ENCODE measurements at places on chromosomes 7 and 10. TPM values are rescaled to one million over a fixed set of nuclear protein-coding genes. Genes with fewer than 3 reads are reported as not detected.
A peak's percentile ranks its signal among the peaks of the same experiment; 100 is the strongest.

DNA sequence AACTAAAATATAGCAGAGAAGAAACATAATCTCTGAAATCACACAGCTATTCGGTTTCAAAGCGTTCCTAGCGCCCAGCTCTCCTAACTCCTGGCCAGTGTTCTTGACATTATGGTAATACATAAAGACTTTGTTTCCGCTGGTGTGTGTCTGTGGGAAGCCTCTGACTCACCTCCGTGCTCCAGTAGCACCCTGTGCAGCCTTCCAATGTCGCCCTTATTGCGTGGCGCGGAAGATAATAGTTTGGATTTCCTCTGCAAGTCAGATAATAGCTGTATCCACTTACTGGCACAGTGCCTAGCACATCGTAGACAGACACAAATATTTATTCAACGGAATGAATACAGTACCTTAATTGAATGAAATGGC is 570 bp downstream of the BMS1 start:
- H3K27me3 ChIP-seq: no peaks in the 10 kb centered on the region
- H3K4me3 ChIP-seq: peak overlapping the region; percentile 82
- H3K36me3 ChIP-seq: peaks cover 17% of the 10 kb centered on the region
- H3K4me1 ChIP-seq: peaks cover 28% of the 10 kb centered on the region
- H3K27ac ChIP-seq: peak overlapping the region; percentile 89
- DNase-seq: peak; percentile 49

- peaks cover 23% of the 10 kb centered on the region for H3K27me3 ChIP-seq
- peak overlapping the region; percentile 70 for H3K4me3 ChIP-seq
- peak overlapping the region; percentile 89 for H3K27ac ChIP-seq
- no peaks in the 10 kb centered on the region for H3K36me3 ChIP-seq
- peak; percentile 76 for DNase-seq
- H3K4me1 ChIP-seq: peaks cover 30% of the 10 kb centered on the region
Observed at GRCh38 chr7:22726345-22726906, 574 bp upstream of the IL6 start.

DNA sequence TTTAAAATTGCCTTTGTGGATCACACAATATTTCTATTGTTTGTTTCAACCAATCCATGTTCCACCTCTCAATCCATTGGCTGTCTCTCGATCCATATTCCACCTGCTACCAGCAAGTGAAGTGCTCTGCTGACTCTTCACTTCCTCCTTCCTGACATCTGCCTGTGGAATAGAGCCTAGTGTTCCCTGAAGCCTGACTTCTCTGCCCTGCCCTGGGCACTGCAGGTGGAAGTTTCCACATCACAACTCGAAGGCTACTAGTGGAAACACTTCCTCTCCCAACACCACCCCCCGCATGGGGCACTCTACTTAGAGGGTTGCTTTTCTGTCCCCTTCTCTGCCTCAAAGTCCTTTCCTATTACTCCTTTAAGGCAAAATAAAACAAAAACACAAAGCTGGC is 563.8 kb upstream of the IGFBP3 start:
- no peak overlapping the region for H3K4me3 ChIP-seq
- no peaks in the 10 kb centered on the region for H3K4me1 ChIP-seq
- no peaks in the 10 kb centered on the region for H3K27me3 ChIP-seq
- H3K36me3 ChIP-seq: no peaks in the 10 kb centered on the region
- no peak overlapping the region for H3K27ac ChIP-seq

- no peaks in the 10 kb centered on the region for H3K27me3 ChIP-seq
- H3K4me3 ChIP-seq: no peak overlapping the region
- H3K36me3 ChIP-seq: no peaks in the 10 kb centered on the region
- H3K4me1 ChIP-seq: no peaks in the 10 kb centered on the region
Observed at GRCh38 chr7:148121847-148122246, 468.7 kb upstream of the C7orf33 start.

GRCh38 chr7:10460474-10460873 is 513.2 kb upstream of the PHF14 start:
- no peak overlapping the region for H3K4me3 ChIP-seq
- H3K36me3 ChIP-seq: no peaks in the 10 kb centered on the region
- DNase-seq: no peak
- no peaks in the 10 kb centered on the region for H3K4me1 ChIP-seq
- no peaks in the 10 kb centered on the region for H3K27me3 ChIP-seq
- H3K27ac ChIP-seq: no peak overlapping the region

DNA sequence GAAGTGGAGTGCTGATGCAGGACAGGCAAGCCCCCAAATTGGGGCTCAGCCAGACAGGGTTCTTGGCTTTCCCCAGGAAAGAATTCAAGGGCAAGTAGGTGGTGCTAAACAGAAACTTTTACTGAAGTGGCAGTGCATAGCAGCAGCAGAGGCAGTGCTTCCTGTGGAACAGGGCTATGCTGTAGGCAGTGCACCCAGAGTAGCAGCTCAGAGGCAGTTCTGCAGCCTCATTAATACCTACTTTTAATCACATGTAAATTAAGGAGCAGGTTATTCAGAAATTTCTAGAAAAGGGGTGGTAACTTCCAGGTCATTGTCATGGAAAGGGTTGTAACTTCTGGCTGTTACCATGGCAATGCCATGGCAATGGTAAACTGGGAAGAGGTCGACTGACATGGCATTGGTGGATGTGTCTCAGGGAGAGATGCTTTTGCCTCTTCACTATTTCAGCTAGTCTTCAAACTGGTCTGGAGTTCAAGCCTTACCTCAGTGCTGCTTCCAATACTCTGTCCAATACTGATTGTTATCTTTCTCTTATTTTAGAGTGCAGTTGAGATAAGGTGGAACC is 29.2 kb downstream of the PRSS58 start:
- H3K27me3 ChIP-seq: peaks cover 20% of the 10 kb centered on the region
- H3K27ac ChIP-seq: no peak overlapping the region
- DNase-seq: no peak
- no peaks in the 10 kb centered on the region for H3K36me3 ChIP-seq
- H3K4me1 ChIP-seq: no peaks in the 10 kb centered on the region
- H3K4me3 ChIP-seq: no peak overlapping the region

GRCh38 chr10:1598393-1599153 is 138.8 kb downstream of the ADARB2 start:
- peaks cover 17% of the 10 kb centered on the region for H3K27me3 ChIP-seq
- H3K36me3 ChIP-seq: no peaks in the 10 kb centered on the region
- no peak overlapping the region for H3K4me3 ChIP-seq
- no peak overlapping the region for H3K27ac ChIP-seq

GRCh38 chr7:91826377-91826776 is 54.1 kb downstream of the MTERF1 start:
- H3K4me1 ChIP-seq: no peaks in the 10 kb centered on the region
- H3K27ac ChIP-seq: no peak overlapping the region
- H3K4me3 ChIP-seq: no peak overlapping the region
- no peaks in the 10 kb centered on the region for H3K27me3 ChIP-seq
- no peak for DNase-seq

- DNase-seq: peak; percentile 70
- peak overlapping the region; percentile 53 for H3K4me3 ChIP-seq
- no peaks in the 10 kb centered on the region for H3K27me3 ChIP-seq
- peaks cover 65% of the 10 kb centered on the region for H3K4me1 ChIP-seq
Observed at GRCh38 chr10:3776796-3777571, 8.0 kb downstream of the KLF6 start.

CCDC146 gene
- total RNA-seq: 0.49 TPM

CLRN3 gene
- total RNA-seq: not detected

FAM237B gene
- total RNA-seq: not detected

ZNF12 gene
- 12.8 TPM for total RNA-seq

SUN3 gene
- not detected for total RNA-seq

Measured in activated naive CD4-positive, alpha-beta T cell treated with anti-CD3 and anti-CD28 coated beads for 36 hours (primary cell).